ENCODE measurements at places on chromosomes 12 and 14.

GRCh38 chr12:96452261-96452922 lies 37.0 kb upstream of the CFAP54 start:
- DNase-seq = no peak

- DNase-seq = no peak
Measured at GRCh38 chr14:99941211-99941610, 124.0 kb upstream of the EVL start.

- peak; percentile 36 for DNase-seq
Measured at GRCh38 chr14:68011406-68012028, 191.9 kb downstream of the RAD51B start.

- DNase-seq = no peak
Measured at GRCh38 chr12:112616469-112617152, 174.9 kb upstream of the RPH3A start.

- DNase-seq = no peak
Measured at GRCh38 chr14:70281939-70282338, 77.5 kb downstream of the COX16 start.

DNA sequence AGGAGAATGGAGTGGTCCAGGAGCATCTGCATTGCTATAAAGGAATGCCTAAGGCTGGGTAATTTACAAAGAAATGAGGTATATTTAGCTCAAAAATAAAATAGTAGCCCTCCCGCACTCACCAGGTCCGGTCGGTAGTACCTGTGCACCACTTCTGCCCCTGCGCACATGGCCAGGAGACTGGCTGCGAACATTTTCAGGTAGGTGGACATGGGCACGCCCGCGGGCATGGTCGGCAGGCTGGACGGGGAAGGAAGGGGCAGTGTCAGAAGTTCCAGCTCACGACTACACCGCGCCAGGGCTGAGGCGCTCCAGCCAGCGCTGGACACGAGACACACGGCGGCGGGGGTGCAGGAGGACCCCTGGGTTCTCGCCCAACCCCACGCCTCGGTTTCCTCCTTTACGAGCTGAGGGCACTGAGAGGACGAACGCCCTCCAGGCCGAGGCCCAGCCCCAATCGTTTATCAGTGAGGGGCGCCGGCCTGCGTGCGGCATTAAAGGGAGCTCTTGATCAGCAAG lies 9.1 kb upstream of the TDG start:
- DNase-seq = no peak

GRCh38 chr14:68590201-68590522 lies 202.7 kb downstream of the ZFP36L1 start:
- DNase-seq = no peak

DNA sequence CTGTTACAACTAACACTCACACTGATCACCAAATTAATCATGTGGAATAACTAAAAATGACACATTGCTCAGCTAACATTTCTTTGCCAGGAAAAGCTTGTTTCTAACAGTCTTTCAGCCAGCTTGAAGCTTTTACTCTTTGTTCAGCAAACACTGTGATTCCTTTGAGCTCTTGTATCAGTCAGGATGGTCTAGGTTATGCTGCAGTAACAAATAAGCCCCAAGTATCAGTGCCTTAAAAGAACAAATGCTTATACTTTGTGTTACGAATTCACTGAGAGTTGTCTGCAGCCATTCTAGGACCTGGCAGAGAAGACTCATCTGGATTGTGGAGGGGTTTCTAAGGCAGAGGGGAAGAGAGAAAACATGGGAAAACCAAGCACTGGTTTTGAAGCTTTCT lies 47.6 kb upstream of the PIWIL1 start:
- no peak for DNase-seq

- DNase-seq = no peak
Measured at GRCh38 chr12:63792338-63792737, 12.6 kb downstream of the RXYLT1 start.

DNA sequence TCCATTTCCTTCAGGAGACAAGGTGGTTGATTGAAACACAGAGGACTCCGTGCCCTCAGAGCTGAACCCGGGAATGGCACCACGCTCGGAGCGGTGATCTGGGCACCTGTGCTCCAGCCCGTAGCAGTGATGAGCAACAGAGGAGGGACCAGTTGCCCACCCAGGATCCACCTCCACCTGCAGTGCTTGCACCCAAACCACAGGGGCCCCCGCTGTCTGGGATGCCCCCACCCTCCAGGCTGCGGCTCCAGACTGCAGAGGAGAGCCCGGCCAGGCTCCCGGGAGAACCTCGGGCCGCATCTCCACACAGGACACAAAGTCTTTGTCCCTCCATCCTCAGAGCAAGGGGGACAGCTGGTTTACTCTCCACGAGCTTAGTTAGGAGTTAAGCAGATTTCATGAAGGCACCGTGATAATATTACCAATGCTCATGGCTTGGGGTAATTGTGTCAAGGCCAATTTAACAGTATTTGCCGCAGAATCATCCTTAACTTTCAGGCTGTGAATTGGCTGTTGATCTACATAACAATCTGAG lies 100.6 kb downstream of the TNFAIP2 start:
- no peak for DNase-seq

GRCh38 chr14:75614179-75614578 lies 35.8 kb downstream of the FLVCR2 start:
- DNase-seq = no peak

GRCh38 chr14:57086271-57087162 lies 182.2 kb downstream of the EXOC5 start:
- no peak for DNase-seq

DNA sequence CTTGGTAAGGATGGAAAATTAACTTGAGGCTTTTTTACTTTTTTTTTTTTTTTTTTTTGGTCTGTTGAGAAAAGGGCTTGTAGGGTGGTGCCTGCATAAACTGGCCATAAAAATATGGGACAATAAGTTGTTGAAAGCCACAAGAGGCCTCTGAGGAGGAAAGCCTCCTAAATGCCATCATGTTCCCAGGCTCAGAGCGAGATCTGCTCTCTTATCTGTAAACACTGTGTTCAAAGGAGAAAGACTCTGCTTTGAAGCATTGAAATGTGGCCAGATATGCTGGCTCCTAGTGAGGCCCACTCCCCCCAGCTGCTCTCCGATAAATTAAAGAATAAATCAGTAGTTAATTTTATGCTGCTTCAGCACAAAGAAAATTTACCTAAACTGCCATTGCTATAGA lies 504.9 kb downstream of the DIO2 start:
- DNase-seq = no peak

GRCh38 chr12:30624009-30624408 lies 71.7 kb downstream of the IPO8 start:
- DNase-seq = no peak

GRCh38 chr14:100542619-100543205 lies 44.5 kb downstream of the BEGAIN start:
- no peak for DNase-seq

- no peak for DNase-seq
Measured at GRCh38 chr14:88476825-88477224, 78.0 kb downstream of the PTPN21 start.

- DNase-seq = no peak
Measured at GRCh38 chr12:63319386-63319785, 168.4 kb upstream of the AVPR1A start.

DNA sequence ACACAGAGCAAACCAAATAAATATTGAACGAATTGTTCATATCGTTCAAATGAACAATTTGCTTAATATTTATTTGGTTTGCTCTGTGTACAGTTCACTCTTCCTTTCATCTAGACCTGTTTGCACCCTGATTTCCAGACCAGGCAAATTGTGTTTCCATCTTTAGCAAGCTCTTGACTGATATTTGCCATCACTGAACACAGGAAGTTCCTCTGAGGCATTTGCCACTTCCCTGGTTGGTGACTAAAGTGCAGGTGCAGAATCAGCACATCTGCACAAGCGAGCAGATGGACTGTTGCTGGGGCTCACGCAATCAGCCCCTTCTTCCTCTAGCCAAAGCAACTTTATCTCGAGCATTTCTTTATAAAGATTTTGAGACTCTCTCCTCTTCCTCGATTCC lies 112.9 kb downstream of the DAAM1 start:
- DNase-seq = no peak

DNA sequence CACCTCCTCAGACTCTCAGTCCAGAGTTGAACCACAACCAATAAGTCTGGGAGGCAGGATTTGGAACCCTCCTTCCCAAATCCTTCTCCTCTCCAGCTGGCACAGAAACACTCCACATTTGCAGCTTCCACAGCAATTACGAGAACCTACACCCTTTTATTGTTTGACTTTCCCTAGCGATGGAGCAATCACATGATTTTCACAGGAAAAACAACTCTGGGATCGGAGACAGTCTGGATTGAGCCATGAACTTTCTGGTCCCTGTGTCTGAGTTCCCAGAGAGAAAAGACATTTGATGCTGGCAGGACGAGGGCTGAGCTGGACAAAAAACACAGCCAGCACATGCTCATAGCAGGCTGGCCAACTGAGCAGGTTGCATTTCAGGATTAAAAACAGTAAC lies 49.0 kb upstream of the STON2 start:
- no peak for DNase-seq

DNA sequence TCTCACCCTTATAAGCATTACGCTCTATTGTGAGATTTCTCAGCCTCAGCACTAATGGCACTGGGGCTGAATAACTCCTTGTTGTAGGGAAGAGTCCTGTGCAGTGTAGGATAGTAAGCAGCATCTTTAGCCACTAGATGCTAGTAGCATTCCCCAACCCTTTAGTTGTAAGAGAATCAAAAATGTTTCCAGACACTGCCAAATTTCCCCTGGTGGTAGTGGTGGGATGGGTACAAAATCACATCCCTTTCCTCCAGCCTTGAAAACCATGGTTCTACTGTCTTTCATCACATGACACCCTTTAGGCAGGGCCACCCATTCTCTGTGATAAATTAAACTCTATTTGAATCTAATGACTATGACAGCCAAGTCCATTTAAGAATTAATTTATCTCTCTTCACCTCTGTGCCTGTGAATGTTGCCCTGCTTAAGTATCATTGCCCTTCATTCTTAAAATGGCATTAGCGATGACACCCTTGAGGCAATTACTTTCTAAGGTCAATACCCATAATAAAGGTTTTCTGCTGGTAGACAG lies 199.4 kb downstream of the ANO4 start:
- DNase-seq = no peak

GRCh38 chr12:64181430-64182291 lies 40.4 kb downstream of the KICS2 start:
- DNase-seq = peak; percentile 89

DNA sequence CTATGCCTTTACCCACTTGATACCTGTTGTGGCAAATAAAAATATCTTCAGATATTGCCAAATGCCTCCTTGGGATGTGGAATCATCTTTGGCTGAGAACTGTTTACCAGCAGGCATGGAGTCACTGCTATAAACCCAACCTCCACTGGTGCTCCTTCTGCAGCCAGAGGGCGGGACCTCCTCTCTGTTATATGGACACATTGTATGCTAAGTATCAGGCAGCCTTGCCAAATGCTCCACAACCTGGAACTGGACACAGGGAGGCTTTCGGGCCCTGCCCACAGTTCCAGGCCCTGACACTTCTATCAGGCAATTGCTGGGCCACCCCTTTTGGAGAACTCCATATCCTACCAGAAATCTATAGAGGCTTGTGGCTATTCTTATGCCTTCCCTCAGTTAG lies 201.0 kb downstream of the TMX1 start:
- DNase-seq = no peak

DNA sequence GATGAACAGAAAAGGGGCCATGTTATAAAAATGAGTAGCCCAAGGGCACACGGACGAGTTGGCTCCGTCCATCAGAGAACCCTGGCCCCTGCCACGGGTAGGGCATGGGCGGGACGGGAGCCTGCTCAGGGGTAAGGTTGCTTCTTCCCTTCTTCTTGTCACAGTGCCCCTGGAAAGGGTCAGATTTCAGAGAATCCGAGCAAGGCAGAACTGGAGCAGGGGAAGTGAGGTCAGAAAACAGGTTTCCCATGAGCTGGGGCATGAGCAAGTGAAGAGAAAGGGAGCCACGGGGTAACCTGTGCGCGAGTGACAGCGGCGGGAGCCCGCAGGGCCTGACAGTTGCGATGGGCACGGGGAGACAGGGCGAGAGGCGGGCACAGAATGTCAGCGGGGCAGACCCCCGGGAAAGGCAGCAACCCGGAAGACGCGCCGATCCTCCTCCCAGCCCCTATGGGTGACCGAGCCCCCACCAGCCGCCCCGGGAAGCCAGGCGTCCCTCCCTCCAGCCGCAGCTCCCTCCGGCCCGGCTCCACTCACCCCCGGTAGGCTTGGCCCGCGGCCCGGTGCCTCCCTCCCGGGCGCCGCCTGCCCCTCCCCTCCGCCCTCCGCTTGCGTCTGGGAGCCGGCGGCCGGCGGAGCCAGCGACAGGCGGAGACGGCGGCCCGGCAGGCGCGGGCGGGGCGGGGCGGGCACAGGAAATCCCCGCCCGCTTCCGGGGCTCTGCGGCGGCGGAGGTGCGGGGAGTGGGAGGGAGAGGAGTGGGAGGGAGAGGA lies at the start of gene ZNF641:
Gene ZNF641, minus strand, starts transcription at position 671 of the 773 bp plus-strand sequence. CDS start 2,829 bp downstream, outside the sequence.
- DNase-seq = no peak

- peak; percentile 16 for DNase-seq
Measured at GRCh38 chr12:52415870-52416750, 10.0 kb upstream of the KRT82 start.

- DNase-seq = no peak
Measured at GRCh38 chr14:31835049-31835448, 242.1 kb upstream of the ARHGAP5 start.

GRCh38 chr14:29893989-29894388 lies 33.7 kb downstream of the PRKD1 start:
- DNase-seq = no peak

DNA sequence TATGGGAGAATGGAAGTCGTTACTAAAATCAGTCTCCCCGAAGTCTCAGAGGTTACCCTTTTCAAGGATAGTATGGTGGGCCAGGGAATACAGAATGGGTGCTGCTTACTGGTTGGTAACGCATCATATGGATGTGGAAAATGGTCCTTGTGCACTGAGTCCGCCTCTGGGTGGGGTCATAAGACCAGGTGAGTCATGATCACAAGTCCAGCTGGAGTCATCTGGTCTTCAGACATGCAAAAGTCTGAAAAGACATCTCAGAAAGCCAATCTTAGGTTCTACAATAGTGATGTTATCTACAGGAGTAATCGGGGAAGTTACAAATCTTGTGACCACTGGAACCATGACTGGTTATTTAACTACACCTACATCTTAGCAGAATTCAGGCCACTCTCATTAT lies 71.9 kb upstream of the TCL1B start:
- DNase-seq = no peak

DNA sequence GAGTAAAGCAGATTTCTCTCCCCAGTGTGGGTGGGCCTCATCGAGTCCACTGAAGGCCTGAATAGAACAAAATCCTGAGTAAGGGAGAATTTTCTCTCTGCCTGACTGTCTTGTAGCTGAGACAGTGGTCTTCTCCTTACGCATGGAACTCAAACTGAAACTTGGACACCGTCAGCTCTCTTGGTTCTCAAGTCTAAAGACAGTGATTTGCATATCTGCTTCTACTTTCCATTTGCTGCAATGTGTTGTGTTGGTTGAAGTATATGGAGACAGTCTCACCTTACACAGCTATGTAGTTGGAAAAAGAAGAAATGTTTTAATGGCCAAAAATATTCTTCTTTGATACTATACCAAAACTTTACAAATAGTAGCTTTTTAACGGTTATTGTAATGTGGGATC lies 160.2 kb upstream of the LMNTD1 start:
- DNase-seq = no peak

GRCh38 chr12:43159506-43159905 lies 392.5 kb downstream of the ADAMTS20 start:
- no peak for DNase-seq
